ENCODE measurements at places on chromosomes 2 and 18.

DNA sequence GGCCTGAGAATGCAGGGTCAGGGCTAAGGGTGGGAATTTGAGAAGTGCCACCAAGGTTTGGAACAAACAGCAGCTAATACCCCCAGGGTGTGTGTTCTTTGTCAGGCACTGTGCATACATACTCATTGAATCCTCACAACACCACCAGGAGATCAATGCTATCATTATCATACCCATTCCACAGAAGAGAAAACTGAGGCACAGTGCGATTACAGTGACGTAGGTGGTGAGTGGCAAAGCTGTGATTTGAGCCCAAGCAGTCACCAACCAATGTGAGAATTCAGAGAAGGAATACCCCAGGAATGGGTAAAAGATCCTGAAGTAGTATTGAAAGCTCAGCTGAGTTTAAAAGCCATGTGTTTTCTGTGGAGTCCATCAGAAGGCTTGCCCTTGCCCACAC, 281.6 kb upstream of the MGAT5 start:
- no peak for DNase-seq

- no peak for DNase-seq
Observed at GRCh38 chr18:29586210-29586609, 1409.3 kb upstream of the CDH2 start.

GRCh38 chr2:167136879-167137596, 248.8 kb downstream of the XIRP2 start:
- no peak for DNase-seq

- no peak for DNase-seq
Observed at GRCh38 chr2:11336189-11336588, 8.2 kb downstream of the ROCK2 start.

GRCh38 chr2:217181512-217181911, 321.6 kb upstream of the TNP1 start:
- DNase-seq = no peak

DNA sequence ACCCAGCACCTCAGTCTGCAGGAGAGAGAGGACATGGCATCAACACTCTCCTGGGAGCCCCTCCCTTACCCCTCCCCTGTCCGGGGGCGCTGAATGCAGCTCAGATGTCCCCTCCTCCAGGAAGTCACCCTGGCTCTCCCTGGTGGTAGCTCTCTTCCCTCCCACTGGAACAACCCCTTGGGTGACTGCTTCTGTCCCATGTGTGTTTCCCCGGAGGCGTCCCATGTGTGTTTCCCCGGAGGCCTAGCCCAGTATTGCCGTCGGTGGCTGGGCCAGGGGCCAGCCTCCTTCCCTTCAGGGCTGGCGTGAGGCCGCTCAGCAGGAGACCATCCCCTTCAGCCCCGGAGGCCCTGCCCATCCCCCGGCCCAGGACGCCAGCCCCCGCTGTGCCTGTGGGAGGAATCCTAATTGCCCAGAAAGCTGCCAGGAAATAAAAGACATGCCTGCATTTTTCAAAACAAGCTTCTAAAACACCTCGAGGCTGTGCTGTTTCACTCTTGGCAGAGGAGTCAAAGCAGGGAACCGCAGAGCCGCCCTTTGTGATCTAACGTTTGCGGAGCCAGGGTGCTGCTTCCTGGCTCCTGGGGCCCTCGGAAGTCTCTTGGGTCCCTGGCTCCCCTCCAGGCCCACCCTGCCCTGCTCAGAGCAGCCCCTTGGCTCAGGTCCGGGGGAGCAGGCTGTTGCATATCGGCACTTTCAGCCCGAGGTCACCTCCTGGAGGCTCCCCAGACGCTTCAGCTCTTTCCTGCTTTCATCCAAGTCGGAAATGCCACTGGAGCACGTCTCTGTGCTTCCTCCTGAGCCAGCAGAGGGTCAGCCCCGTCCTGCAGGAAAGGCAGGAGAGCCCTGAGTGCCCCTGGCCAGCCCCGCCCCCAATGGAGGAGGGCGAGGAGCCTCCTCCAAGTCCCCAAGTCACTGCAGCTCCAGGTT, 11.4 kb downstream of the SNED1 start:
- DNase-seq = no peak

GRCh38 chr2:40037303-40037702, 258.2 kb upstream of the THUMPD2 start:
- no peak for DNase-seq

- DNase-seq = no peak
Observed at GRCh38 chr2:108348816-108349570, 28.8 kb upstream of the SULT1C4 start.

DNA sequence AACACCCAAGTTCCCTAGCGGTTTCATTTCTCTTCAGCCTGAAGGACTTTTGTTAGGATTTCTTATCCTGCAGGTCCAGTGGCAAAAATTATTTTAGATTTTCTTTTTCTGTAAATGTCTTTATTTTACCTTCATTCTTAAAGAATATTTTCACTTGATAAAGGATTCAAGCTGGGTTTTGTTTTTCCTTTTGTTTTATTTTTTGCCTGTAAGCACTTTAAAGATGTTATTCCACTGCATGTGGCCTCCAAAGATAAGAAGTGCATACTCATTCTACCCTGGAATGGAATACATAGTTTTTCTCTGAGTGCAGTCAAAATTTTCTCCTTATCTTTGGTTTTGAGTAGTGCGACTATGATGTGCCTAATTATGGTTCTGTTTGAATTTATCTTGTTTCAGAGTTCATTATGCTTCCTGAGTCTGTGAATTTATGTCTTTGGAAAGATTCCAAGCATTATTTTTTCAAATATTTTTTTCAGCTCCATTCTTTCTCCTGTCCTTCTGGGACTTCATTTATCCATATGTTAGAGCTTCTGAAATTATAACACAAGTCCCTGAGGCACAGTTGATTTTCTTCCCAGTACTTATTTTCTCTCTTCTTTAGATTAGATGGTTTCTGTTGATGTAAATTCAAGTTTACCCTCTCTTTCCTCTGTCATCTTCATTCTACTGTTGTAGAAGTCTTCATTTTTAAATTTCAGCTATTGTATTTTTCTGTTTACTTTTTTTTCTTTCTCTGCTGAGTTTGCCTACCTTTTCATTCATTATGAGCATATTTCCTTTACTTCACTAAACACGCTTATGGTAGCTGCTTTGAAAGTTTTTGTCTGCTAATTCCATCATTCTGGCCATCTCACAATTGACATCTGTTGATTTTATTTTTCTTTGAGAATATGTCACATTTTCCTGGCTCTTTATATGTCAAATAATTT, 69.6 kb downstream of the MAPRE2 start:
- no peak for DNase-seq

DNA sequence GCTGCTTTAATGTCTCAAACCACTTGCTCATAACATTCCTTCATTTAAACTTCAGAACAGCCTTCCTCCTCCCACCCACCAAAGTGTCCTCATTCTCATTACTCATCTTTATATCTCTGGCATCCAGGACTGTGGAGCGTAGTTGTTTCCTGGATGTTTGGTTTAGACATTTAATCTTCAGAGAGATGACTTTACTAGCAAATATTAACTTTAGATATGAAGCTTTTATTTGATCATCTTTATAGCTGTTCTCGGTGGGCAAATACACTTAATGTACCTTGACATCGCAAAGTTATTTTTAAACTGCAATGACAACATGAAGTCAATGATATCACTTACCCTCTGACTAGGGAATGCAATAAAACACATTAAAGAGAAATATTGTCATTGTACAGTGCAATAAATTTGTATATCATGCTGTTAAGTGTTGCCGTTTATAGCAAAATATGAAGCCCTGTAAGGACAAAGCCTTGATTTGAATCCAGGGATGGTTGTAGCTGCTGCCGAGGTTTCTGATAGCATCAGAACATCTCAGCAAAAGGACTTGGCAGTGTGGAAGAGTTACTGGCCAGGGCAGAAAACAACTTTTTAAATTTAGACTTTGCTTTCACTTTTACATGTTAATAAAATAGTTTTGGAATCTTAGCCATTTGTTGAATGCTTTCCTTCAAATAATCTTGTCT, 4.6 kb upstream of the LAMA3 start:
- DNase-seq = peak; percentile 7

DNA sequence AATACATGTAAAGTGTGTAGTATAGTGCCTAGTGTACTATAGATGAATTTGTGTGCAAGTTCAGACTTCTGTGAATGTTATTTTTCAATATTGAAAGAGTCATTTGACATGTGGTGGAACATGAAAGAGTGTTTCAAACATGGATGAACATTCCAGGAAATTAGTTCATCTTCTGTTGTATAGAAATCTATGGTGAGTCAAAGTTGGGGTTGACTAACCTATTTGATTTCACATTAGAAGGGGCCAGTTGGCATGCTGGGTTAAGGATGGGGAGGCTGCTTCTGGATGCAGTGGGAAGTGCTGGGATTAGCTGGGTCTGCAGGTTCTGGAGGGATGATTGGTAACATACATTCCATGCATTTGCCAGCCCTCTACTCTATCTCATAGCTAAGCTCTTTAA, 50.6 kb downstream of the LYPD6B start:
- DNase-seq = no peak

DNA sequence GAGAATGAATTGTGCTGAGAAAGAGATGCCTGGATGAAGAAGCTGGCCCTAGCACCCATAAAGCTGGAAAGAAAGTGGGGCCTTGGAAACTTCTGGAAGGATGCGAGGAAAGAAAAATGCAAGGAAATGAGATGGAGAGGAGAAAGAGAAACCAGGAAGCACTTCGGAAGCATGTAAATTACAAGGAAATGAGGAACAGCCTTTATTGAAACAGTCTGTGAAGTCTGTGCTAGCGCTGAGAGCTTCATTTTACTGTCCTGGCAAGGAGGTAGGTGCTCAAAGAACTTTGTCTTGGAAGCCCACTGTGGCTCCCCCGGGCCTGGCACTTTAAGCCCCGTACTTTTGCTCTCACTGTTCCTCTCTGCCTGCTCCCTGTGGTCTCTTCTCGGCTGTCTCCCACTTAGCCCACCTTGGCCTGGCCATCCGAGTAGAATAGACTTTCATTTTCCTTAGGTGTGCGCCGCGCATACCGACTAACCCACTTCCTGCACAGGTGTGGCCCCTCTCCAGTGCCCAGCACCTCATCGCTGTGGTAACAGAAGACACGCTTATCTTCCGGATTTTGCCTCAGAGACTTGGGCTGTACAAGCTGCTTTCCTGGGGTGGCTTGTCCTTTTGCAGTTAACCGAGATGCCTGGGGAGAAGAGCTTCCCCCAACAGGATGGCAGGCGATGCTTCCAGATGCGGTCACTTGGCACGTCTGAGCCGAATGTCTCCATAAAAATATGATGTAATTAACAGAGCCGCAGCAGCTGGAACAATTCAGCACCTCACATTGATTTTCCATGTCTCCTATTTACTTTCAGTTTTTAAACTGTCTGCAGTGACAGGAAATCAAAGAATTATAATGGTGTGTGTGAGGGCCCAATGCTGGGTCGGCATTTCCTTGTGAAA, 199.6 kb downstream of the HRH4 start:
- peak; percentile 24 for DNase-seq

Data from NCI-H2081 (cell line).